Renal pelvis (tissue), 12 donors: ENCODE measurements at places on chromosomes 4 and X. TPM values are rescaled to one million over a fixed set of nuclear protein-coding genes. Genes with fewer than 3 reads are reported as not detected.

DNA sequence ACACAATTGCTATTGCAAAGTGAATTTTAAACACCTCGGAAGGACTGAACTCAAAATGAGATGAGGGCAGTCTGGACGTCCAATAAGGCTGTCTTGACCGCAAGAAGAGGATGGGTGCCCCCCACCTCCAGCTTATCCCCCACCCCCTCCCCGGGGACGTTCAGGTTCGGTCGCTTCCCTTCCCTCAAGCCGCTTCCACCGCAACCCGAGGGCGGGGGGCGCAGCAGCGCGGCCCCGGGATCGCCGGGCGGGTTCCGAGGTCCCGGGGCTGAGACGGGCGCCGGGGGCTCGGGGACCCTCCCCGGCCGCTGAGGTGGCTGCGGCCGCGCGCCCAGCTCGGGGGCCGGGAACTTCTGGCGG is 480 bp downstream of the USP46 start:
- DNase-seq: peak; percentile 14

- no peak for DNase-seq
These were observed 3.3 kb downstream of the RELL1 start for GRCh38 chr4:37682701-37683401.

PDCL2 gene
- polyA plus RNA-seq: not detected

GRCh38 chr4:6196324-6196723 is 4.0 kb downstream of the JAKMIP1 start:
- no peak for DNase-seq

GRCh38 chr4:110062166-110062565 is 136.2 kb downstream of the ELOVL6 start:
- DNase-seq: no peak

DNA sequence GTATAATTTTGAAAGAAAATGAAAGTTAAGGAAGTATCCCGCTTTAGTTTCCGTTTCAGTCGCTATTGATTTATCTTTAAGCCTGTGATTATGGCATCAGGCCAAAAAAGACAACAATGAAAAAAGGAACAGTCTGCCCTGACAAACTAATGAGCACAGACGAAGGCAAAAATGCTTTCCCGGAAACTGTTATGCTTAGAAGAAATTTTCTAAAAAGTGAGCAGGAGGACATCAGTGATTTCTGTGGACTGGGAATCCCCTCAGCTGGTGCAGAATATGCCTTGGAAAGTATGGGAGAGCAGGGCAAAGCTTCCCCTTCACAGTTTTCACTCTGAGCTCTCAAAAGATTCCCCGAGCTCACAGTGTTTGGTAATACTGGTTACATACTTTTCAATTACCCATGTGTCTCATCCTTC is 5.1 kb upstream of the CXCL10 start:
- DNase-seq: peak; percentile 30

RHOXF2B gene
- polyA plus RNA-seq: not detected
